ENCODE measurements at places on chromosomes 12 and 14.

DNA sequence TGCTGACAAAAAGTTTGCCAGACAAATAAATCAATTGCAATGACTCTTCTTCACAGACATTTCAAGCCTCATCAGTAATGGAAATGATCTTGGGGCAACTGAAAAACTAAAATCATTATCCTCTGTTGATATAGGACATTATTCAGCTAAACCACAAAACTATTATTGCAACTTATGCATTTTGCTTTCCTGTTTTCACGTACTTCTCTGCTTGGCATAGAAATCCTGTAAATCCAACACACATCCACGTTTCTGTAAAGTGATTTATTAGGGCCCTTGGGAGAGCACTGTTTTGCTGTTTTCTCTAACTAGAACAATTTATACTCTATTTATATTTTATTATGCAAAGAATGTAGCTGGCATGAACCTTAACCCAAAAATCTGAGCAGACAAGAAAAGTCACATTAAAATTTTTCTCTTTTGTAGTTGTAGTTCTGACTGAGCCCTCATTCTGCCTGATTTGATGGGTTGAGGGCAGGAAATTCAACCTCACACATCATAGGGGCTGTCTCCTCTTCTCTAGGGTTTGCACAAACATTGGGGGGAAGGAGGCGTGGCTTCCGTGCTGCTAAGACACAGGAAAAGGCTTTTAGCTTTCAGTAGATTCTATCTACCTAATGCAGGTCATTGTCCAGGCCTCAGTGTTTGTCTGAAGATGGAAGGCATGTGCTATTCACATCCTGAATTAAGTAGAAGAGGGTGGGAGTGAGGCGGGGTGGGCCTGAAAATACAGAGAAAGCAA is 11.5 kb upstream of the NUP107 start:
- peak overlapping the region; percentile 72 for H3K4me3 ChIP-seq
- H3K36me3 ChIP-seq = peaks cover 4% of the 10 kb centered on the region
- H3K27ac ChIP-seq = peak overlapping the region; percentile 67
- DNase-seq = peak; percentile 65
- H3K4me1 ChIP-seq = peaks cover 20% of the 10 kb centered on the region
- H3K27me3 ChIP-seq = no peaks in the 10 kb centered on the region

GRCh38 chr14:77325746-77326094 is 4.9 kb downstream of the GSTZ1 start:
- no peak for DNase-seq
- no peak overlapping the region for H3K27ac ChIP-seq
- peaks cover 11% of the 10 kb centered on the region for H3K4me1 ChIP-seq
- no peaks in the 10 kb centered on the region for H3K27me3 ChIP-seq
- no peak overlapping the region for H3K4me3 ChIP-seq

DNA sequence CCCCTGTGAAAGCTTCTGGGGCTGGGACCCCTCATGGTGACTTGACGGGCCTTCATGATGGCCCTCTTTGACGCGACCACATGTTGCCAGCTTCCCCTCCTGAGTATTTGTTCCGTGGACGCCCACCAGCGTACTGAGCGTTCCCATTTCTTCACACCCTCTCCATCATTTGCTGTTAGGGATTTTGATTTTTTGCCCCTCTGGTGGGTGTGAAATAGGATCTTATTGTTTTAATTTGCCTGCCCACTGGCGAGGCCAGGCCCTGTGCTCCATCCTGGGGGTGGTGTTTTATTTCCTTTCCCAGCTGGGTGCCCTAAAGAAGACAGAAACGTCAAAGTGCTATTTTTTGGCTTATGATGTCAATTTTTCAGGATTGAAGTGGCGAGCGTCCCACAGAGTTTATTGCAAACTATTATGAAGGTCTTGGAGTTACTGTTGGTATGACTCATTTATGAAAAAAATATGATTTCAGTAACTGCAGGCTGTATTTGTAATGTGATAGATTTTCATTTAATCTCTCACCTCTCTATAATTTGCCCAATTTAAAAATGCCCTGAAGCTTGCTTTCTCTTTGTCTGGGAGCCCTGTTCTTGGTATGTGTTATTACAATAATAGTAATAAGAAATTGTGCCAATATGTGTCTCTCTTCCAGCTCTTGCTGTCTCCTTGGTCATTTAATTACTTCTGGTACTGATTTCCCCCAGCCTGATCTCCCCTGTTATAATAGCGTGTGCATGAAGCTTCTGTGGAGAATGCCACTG is 99.6 kb downstream of the SLC25A47 start:
- no peak overlapping the region for H3K27ac ChIP-seq
- H3K27me3 ChIP-seq = no peaks in the 10 kb centered on the region
- no peak for DNase-seq
- H3K4me1 ChIP-seq = peaks cover 20% of the 10 kb centered on the region

DNA sequence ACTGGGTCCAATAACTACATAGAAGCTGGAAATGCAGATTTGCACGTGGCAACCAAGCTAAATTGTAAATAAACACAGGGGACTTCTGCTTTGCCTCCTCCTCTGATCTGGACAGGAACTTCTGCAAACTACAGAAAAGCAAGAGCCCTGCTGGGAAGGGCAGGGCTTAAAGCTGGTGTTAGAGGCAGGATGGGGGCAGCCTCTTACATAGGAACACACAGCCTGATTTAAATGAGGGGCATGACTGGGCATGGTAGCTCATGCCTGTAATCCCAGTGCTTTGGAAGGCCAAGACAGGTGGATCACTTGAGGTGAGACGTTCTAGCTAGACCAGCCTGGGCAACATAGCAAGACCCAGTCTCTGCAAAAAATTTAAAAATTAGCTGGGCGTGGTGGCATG is 46.7 kb downstream of the ERH start:
- no peak for DNase-seq
- peaks cover 10% of the 10 kb centered on the region for H3K27me3 ChIP-seq
- H3K4me3 ChIP-seq = no peak overlapping the region
- no peaks in the 10 kb centered on the region for H3K36me3 ChIP-seq
- peaks cover 18% of the 10 kb centered on the region for H3K4me1 ChIP-seq

DNA sequence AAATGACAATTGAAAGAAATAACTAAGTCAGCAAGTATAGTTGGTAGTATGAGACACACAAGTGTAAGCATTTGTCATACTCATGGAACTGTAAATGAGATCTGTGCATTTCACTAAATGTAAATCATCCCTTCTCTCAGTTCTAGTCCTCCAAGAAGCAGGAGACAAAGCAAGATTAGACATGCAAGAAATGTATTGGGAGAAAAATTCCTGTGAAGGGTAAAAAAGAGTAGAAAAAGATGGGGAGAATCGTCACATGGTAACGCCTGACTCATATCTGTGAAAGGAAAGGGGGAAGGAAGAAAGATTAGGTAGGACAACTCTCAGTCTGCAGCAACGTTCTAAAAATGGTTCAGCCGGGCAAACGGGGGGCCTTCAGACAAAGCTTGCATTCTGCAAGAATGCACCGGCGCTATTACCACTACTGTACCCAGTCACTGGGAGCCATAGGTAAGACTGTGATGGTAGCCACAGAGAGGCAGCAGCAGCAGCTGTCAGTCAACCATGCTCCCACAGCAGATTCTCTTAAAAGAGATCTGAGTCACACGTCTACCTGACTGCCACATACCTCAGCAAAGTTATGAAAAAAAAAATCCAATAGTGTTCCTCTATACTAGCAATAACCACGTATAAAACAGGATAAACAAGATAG is 18.0 kb upstream of the RFX4 start:
- H3K27ac ChIP-seq = no peak overlapping the region
- DNase-seq = no peak
- H3K4me3 ChIP-seq = no peak overlapping the region
- H3K27me3 ChIP-seq = peaks cover 54% of the 10 kb centered on the region
- no peaks in the 10 kb centered on the region for H3K4me1 ChIP-seq

DNA sequence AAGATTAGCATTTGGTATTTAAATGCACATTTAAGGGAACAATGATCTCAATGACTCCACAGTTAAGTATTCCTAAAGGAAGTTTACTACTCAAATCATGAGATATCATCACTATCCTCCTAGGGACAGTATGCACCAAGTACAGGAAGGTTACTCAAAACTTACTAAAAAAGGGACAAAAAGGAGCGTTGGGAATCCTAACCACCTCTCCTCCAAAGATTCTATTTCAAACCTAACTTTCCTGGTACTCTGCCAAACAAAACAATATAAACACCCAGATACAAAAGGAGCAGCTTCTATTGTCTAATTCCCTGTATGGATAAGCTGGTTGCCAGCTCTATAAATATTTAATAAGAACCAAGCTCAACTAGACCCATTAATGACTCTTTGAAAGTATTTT is 377.7 kb downstream of the NUAK1 start:
- H3K4me3 ChIP-seq = no peak overlapping the region
- H3K4me1 ChIP-seq = no peaks in the 10 kb centered on the region
- no peaks in the 10 kb centered on the region for H3K27me3 ChIP-seq
- no peak overlapping the region for H3K27ac ChIP-seq
- H3K36me3 ChIP-seq = peaks cover 3% of the 10 kb centered on the region
- no peak for DNase-seq

GRCh38 chr12:89154743-89155499 is 197.4 kb downstream of the DUSP6 start:
- H3K4me3 ChIP-seq = no peak overlapping the region
- no peaks in the 10 kb centered on the region for H3K27me3 ChIP-seq
- no peak for DNase-seq
- H3K27ac ChIP-seq = no peak overlapping the region
- H3K4me1 ChIP-seq = no peaks in the 10 kb centered on the region
- H3K36me3 ChIP-seq = no peaks in the 10 kb centered on the region

DNA sequence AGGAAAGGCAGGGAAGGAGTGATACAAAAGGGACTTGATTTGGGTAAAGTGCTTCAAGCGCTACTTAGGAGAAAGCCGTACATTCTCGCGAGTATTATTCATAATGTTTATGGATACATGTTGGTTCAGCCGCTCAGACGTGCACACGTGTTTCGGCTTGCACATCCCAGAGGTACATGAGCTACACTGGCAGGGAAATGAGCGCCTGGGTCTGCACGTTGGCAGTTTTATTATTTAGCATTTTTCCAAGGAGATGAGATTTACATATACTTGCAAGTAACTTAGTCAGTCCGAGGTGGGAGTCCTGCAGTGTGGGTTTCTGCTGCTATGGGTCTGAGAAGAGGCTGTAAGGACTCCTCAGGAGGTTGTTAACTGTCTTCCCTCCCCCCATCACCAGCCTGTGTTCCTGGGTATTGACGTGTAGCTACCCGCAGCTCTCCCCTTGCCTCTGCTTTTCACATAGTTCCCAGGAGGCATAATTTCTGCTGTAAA is 1.5 kb downstream of the PRKCH start:
- peaks cover 39% of the 10 kb centered on the region for H3K36me3 ChIP-seq
- no peak overlapping the region for H3K4me3 ChIP-seq
- no peaks in the 10 kb centered on the region for H3K27me3 ChIP-seq
- peaks cover 27% of the 10 kb centered on the region for H3K4me1 ChIP-seq

GRCh38 chr12:129911428-129912049 is 7.7 kb upstream of the TMEM132D start:
- no peak overlapping the region for H3K27ac ChIP-seq
- peaks cover 7% of the 10 kb centered on the region for H3K27me3 ChIP-seq
- H3K36me3 ChIP-seq = no peaks in the 10 kb centered on the region
- peak; percentile 14 for DNase-seq
- no peak overlapping the region for H3K4me3 ChIP-seq

- H3K36me3 ChIP-seq = no peaks in the 10 kb centered on the region
- H3K4me3 ChIP-seq = peak overlapping the region; percentile 50
Observed at GRCh38 chr12:120367233-120367923, 1.6 kb downstream of the MSI1 start.

- H3K4me3 ChIP-seq = peak overlapping the region; percentile 50
- no peaks in the 10 kb centered on the region for H3K36me3 ChIP-seq
- H3K27ac ChIP-seq = no peak overlapping the region
- peaks cover 31% of the 10 kb centered on the region for H3K27me3 ChIP-seq
- DNase-seq = no peak
Observed at GRCh38 chr14:100586403-100587085, 673 bp downstream of the BEGAIN start.

DNA sequence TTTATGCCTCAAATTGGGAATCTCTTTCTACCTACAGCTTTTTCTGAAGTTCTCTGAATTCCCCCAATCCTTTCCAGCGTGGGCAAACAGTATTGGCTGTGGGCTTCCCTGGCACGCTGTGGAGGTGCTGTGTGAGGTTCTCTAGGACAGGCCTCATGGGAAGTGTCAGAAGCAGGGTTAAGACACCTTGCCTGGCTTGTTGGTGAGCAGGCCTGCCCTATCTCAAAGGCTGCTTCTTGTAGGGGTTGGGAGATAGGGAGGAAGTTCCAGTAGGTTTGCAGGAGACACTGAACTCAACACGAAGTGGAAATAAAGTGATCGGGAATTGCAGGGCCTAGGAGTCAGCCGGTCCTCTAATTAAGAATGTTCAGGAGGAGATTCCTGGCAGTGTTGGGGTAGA is 30.0 kb upstream of the DCD start:
- H3K36me3 ChIP-seq = no peaks in the 10 kb centered on the region
- H3K4me1 ChIP-seq = no peaks in the 10 kb centered on the region
- peaks cover 53% of the 10 kb centered on the region for H3K27me3 ChIP-seq
- H3K4me3 ChIP-seq = no peak overlapping the region
- DNase-seq = no peak

- peaks cover 51% of the 10 kb centered on the region for H3K27me3 ChIP-seq
- H3K27ac ChIP-seq = peak overlapping the region; percentile 62
- peak overlapping the region; percentile 90 for H3K4me3 ChIP-seq
- H3K36me3 ChIP-seq = no peaks in the 10 kb centered on the region
- H3K4me1 ChIP-seq = peaks cover 13% of the 10 kb centered on the region
- DNase-seq = peak; percentile 17
Observed at GRCh38 chr12:93591137-93591868, 18.8 kb downstream of the SOCS2 start.

DNA sequence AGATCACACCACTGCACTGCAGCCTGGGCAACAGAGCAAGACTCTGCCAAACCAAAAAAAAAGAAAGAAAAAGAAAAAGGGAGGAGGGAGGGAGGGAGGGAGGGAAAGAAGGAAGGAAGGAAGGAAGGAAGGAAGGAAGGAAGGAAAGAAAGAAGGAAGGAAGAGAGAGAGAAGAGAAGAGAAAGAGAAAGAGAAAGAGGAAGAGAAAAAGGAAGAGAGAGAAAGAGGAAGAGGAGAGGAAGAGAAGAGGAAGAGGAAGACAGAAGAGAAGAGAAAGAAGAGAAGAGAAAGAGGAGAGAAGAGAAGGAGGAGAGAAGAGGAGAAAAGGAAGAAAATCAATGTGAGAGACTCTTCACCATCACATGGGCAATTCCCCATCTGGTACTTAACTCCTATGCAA is 57.6 kb upstream of the CRACR2A start:
- H3K4me3 ChIP-seq = no peak overlapping the region
- H3K27me3 ChIP-seq = no peaks in the 10 kb centered on the region
- DNase-seq = no peak

- no peaks in the 10 kb centered on the region for H3K36me3 ChIP-seq
- no peak overlapping the region for H3K4me3 ChIP-seq
- H3K27ac ChIP-seq = no peak overlapping the region
- peaks cover 14% of the 10 kb centered on the region for H3K27me3 ChIP-seq
- no peaks in the 10 kb centered on the region for H3K4me1 ChIP-seq
Observed at GRCh38 chr12:7460375-7461259, 16.7 kb upstream of the CD163L1 start.

Measured in effector memory CD8-positive, alpha-beta T cell (primary cell).